ENCODE measurements at places on chromosomes 4 and X.

DNA sequence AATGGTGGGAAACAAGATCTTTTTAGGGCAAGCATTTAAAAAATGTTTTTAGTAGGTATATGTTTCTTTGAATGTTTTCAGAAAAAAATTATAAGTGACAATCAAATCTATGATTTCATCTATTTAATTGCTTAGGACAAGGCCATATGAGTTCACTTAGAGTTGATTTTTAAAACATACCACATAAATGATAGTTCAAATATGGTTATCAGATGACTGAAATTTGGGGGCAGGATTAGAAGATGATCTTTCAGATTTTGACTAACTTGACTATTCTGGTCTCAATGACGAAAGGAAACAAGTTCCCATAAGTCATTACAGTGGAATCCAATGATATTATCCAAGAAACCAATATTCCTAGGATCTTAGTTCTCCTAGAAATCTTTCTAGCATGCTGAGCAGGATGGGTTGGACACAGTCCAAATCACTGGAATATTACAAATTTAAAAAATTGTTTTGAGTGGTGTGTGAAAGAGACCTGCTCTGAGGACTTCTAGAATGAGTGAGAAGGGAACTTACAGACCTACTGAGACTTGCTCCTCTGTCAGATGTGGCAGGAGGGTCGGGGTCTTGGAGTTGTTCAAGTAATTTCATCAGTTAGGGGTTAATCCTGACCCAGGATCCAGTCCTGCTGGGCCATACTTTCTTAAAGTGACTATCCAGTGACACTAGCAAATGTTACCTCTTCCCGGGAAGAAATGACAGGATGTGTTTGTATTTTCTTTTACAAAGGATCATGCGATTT, 20.0 kb downstream of the RHOH start:
- no peak for DNase-seq

GRCh38 chrX:49309401-49309981, 6.0 kb downstream of the GAGE10 start:
- DNase-seq = no peak

- no peak for DNase-seq
Measured at GRCh38 chrX:37993837-37994619, 12.3 kb upstream of the SYTL5 start.

GRCh38 chr4:25916870-25917269, 2.9 kb downstream of the SMIM20 start:
- DNase-seq = no peak

- DNase-seq = no peak
Measured at GRCh38 chr4:67475155-67475554, 70.1 kb downstream of the CENPC start.

GRCh38 chr4:69057620-69058409, 38.5 kb upstream of the UGT2B7 start:
- no peak for DNase-seq

- no peak for DNase-seq
Measured at GRCh38 chrX:22652596-22652995, 347.2 kb upstream of the DDX53 start.

- peak; percentile 38 for DNase-seq
Measured at GRCh38 chr4:2412534-2412884, 5.9 kb downstream of the ZFYVE28 start.

- DNase-seq = no peak
Measured at GRCh38 chrX:148426467-148426866, 74.0 kb upstream of the AFF2 start.

- DNase-seq = no peak
Measured at GRCh38 chrX:129736491-129736890, 2.3 kb upstream of the XPNPEP2 start.

DNA sequence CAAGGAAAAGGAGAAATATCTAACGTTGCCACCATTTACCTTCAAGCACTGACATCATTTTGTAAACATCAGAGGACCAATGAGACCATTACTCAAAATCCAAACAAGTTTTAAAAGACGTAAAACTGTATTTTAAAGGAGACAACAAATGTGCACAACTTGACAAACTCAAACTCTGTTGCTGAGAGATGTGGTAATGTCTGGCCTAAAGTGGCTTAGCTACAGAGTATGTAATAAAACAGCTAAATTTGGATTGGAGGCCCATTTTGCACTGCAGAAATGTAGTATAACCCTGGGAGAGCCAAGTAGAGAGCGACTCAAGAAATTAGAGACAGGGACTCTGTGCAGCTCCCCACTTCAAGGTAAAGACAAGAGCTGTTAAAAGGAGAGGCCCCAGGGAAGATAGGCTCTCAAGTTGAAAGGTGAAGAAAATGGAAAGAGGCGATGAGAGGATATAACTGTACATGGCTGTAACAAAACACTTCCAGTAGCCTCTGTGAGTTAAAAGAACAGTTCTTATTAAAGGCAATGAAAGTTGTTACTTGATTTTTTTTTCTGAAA, 20.3 kb downstream of the UNC5C start:
- no peak for DNase-seq

DNA sequence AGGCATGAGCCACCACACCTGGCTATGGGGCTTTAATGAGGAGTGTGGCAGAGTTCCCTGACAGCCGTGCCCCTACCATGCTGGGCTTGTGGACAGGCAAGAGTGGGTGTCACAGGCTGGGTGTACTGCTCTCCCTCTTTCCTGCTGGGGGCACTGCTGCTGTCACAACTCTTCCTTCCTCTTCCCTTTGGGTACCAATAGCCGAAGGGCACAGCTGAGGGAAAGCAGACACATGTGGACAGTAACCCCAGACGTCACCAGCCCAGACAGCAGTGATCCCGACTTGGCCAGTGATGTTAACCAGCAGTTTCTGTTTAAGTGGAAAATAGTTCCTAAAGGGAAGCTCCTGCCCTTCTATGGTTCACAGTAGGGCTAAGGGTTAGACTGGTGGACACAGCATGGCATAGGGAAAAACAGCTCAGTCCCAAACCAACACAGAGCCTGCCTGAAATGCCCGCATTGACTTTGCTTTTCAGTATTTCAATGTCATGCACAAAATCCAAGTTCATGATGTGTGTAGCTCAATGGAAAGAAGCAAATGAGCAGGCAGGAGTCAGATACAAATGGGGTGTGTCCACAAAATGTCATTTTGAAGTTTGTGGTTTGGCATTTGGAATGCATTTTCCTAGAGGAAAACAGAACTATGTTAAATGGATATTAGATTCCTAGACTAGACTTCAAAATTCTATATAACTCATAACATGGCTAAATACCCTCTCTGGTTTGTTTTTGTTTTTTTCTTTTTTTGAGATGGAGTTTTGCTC, 24.9 kb upstream of the DDX3X start:
- DNase-seq = no peak

- no peak for DNase-seq
Measured at GRCh38 chr4:168259096-168259495, 59.5 kb downstream of the DDX60 start.

- DNase-seq = no peak
Measured at GRCh38 chr4:88143504-88143903, 14.9 kb downstream of the ABCG2 start.

DNA sequence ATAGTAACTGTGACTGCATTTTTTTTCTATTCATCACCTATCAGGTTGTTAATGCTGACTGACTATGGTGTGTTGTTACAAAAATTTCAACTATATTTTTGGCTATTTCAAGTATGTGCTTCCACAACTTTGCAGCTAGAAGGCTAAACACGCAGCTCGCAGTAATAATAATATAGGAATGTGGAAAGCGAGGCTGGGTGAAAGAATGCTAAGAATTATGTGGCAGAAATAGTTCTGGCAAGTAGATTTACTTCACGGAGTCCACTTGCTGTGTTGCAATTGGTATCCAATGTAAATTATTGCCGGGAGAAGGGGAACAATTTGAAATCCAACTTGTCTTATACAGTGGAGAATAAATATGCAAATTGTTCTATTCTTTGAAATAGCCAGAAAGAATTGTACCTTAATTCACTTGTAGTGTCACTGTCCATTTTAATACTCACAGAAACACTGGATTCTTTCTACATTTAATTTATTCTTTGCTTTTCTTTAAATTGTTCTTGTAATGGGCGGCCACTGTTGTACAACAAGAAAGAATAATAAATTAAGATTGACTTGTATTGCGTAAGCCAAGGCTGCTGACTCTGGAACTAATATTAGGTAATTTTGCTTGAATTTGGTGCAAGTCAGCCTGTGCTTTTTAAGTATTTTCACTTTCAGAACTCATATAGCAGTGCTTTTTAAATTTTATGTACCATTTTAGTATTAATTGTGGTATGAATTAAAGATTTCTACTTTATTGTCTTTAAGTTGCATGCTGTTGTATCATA, 154.9 kb downstream of the FRMPD4 start:
- DNase-seq = no peak

DNA sequence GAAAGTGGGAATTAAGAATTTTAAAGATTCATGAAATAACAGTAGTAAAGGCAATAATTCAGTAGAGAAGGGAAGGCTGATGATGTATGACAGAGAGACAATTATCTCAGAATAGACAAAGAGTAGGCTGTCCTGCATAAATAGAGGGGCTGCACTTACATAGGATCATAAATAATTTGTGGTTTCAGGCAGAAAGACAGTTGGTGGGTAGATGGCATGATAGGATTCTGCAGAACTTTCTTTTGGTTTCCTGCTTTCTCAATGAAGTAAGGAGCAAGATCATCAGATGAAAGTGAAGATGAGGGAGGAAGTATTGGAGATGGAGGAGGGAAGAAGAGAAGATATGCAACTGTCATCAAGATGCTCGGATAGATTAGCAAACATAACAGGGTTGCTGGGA, 604.9 kb upstream of the ZFP42 start:
- DNase-seq = no peak

DNA sequence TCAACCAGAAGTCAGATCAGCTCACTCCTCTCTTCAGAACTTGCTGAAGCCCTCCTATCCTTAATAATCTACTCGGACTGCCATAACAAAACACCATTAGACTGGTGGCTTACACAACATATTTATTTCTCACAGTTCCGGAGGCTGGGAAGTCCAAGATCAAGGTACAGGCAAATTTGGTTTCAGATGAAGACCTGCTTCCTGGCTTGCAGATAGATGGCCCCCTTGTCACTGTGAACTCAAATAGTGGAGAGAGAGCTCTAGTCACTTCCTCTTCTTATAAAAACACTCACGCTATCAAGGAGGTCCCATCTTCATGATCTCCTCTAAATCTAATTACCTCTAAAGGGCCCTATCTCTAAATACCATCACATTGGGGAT, 125.1 kb downstream of the CAMK2D start:
- DNase-seq = no peak

- no peak for DNase-seq
Measured at GRCh38 chrX:107537815-107538214, 88.4 kb downstream of the FRMPD3 start.

- no peak for DNase-seq
Measured at GRCh38 chrX:104319346-104319745, 64.6 kb upstream of the ESX1 start.

DNA sequence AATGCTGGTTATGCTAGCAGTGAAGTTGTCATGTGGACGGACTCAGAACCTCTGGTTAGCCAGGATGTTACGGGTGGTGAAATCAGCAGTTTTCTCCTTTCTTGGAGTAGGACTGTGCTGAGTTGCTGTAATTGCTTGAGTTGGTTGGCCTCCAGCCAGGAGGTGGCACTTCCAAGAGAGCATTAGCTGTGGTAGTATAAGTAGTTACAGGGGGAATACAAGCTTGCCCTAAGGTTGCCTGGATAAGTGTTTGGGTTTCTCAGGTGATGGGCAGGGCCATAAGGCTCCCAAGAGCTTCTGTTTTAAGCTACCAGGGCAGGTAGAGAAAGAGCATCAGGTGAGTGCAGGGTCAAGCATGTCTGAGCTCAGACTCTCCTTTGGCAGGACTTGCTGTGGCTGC, 103.0 kb downstream of the ZNF518B start:
- no peak for DNase-seq

GRCh38 chrX:131734621-131735020, 190.7 kb downstream of the OR13H1 start:
- DNase-seq = no peak

GRCh38 chr4:176438401-176438800, 118.6 kb downstream of the SPCS3 start:
- DNase-seq = no peak

DNA sequence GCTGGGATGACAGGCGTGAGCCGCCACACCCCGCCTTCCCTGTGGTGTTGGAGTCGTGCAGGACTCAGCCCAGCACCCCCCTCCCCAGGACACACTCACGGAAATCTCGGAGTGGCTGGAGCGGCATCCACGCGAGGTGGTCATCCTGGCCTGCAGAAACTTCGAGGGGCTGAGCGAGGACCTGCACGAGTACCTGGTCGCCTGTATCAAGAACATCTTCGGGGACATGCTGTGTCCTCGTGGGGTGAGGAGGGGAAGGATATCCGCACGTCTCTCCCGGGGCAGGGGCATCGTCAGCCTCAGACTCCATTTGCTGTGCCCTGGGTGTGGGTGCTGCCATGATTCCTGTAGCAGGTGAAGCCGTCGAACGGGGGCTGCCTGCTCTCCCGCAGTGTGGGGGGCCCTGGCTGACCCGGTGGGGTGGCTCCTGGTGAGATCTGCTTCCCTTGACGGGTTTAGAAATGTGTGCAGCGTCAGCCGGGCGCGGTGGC, 10.3 kb downstream of the PLCXD1 start:
- DNase-seq = no peak

DNA sequence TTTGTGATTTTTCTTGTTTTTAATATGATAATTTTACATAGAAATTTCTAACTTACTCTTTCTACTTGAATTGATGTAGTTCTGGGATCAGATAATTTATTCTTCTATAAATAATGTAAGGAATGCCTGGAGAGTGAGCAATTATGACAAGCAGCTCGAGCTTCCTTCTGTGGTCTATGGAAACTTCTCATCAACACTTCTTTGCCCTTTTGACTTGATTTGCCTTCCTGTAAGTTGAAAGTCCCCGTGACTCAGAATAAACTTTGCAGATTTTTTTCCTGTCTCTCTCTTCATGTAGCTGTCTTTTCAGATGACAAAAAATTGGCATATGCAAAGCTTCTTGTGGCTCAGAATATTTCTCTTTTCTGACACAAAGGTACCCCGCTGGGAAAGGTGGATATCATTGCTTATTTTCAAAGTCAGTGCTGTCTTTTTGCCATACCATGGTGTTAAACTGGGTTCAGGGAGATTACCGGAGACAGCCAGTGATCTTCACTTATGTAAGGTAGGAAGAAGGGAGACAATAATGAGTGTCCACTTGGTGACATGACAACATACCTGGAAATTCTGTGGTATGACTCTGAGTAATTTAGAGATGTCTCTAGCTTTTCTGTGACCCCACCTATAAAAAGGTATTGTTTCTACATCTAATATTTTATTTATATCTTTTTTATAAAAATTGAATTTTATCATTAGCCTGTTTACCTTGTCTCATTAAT, 278.6 kb upstream of the GNPDA2 start:
- no peak for DNase-seq

DNA sequence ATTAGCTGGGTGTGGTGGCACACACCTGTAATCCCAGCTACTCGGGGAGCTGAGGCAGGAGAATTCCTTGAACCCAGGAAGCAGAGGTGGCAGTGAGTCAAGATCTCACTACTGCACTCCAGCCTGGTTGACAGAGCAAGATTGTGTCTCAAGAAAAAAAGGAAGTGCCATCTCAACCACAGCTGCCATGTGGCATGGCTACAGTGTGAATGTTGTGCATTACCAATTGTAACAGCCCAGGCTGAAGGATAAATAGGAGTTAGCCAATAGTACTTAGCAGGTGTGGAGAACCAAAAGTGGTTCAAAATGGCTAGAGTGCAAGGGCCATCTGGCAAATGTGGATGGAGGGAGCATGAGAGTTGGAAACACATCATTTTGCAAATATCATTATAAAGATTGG, 28.9 kb downstream of the SLC25A5 start:
- no peak for DNase-seq

GRCh38 chrX:11408109-11408405, 114.8 kb downstream of the AMELX start:
- no peak for DNase-seq

GRCh38 chrX:7435822-7436221, 287.9 kb upstream of the PUDP start:
- DNase-seq = no peak

- no peak for DNase-seq
Measured at GRCh38 chr4:47413521-47413920, 50.0 kb downstream of the COMMD8 start.
